ENCODE measurements at places on chromosomes 2 and 18. TPM values are rescaled to one million over a fixed set of nuclear protein-coding genes. Genes with fewer than 3 reads are reported as not detected.

- no peak for DNase-seq
These were observed 19.0 kb downstream of the CABYR start for GRCh38 chr18:24157855-24158254.

DNA sequence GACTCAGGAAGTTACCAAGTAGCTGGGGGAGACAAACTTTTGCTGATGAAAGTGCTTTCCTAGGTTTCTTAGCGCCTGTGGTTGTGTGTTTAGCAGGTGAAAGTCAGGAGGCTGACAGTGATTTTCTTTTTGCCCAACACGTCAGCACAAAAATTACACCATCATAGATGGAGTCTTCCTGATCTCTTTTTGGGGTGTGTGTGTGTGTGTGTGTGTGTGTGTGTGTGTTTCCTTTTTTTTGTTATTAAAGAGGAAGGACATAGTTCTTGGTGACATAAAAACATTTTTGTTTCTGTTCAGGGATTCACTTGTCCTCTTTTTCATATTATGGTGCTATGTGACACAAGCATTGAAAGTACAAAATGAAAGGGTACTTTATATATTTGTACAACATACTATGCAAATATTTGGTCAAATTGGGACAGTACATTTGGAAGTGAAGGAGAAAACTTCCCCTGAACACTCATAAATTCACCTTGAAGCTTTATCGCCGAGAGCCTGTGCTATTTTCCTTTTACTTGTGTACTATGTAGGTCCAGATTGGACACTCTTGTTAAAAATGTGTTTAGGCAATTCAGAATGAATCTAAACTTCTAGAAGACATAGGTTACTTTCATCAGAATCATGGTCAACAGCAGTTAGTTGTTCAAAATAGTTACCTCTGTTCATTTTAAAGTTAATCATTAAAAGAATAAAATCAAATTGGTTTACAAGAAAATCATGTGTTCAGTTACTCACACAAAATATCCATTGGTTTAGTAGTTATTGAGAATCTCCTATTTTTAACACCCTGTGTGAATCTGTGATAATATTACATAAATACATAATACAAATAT is 491.9 kb downstream of the IRS1 start:
- no peak for DNase-seq

DNA sequence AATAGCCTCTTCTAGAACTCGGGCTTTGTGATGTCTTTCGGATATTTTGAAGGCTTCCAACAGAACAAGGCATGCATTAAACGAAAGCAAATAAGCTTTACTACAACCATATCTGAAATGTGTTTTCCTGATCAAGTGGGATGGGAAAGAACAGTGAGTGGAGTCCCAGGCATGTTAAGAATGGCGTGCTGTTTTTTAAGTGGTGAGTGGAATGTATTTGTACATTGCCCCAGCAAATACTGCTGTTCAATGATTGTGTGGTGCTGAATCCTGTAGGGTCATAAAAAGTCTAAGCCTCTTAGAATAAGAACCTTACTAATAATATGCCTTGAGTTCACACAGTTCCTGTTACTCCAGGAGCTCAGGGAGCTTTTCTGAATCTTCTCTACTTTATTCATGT is 52.5 kb downstream of the POMC start:
- DNase-seq: no peak

DNA sequence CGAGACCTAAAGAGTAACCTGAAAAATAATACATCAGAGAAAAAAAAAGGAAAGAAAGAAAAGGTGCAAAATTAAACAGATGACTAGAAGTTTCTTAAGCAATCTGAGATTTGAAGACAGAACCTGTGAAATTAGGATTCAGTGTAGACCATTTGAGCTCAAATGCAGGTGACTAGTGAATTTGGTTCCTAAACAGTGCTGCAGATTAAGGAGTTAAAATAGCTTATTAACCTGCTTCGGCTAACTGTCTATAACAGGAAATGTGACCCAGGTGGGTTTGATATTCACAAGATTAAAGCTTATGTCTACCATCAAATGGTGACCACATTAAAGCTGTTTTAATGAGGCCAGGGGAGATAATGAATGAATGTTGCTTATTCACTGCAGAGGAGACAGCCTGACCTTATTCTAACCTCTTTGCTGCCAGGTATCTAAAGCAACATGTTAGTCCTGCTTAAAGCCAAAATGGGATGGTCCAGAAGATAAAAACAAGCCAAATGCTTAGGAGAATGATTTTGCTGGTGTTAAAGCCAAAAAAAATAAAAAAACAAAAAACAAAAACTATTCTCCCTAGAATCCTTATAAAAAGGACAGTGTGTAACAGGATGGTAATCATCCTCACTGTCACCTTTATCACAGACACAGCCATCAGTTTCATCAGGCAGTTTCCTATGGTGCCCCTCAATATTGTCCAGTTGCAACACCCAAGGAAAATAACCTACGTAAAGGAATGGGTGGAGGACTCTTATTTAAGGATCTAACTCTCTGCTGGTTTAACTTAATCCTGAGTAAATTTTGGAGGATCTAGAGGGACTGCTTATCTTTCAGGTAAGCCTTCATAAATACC is 769.0 kb upstream of the ZEB2 start:
- DNase-seq: no peak

DNA sequence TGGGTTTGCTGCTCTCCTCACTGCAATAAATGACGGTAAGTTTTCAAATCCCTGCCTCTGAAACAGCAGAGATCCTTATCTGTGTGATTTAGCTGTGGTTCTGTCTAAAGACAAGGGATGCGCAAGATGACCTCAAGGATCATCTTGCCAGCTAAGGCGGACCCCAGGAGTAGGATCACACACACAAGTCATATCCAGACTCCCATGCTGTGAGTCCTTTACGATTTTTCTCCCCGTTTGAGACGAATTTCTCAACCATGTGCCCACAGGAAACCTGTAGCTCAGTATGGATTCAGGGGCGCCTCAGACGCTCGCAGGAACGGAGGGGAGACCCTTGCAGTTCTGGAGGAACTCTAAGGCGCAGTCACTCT is 11.1 kb upstream of the DCTN1 start:
- DNase-seq: peak; percentile 75

- no peak for DNase-seq
These were observed 28.8 kb downstream of the TUBB6 start for GRCh38 chr18:12336887-12337286.

DNA sequence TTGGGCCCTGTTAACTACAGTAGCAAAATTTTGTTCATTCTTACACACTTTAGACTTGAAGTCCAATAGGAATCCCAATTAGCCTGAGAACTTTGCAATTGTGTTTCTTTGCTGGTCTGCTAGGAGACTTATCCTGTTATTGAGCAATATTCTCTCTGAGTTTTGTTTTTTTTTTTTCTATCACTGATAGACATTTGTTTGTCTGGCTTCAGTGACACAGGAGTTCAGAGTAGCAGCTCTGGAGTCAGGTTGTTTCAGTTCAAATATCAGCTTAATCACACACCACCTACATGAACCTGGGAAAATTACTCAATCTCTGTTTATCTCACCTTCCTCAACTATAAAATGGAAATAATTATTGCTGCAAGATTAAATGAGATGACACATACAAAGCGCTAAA is 360.2 kb upstream of the POU3F3 start:
- no peak for DNase-seq

DNA sequence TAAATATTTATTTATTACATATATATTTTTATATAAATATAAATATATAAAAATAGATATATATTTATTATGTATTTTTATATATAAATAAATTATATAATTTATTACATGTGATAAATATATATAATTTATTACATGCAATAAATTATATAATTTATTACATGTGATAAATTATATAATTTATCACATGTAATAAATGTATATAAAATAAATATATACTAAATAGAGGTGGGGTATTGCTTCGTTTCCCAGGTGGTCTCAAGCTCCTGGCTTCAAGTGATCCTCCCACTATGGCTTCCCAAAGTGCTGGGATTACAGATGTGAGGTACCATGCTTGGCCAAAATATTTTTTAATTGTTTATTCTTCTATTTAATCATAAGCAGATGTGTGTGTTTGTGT is 3.6 kb upstream of the G6PC2 start:
- no peak for DNase-seq

- peak; percentile 79 for DNase-seq
These were observed 13.2 kb upstream of the SS18 start for GRCh38 chr18:26103579-26103978.

DNA sequence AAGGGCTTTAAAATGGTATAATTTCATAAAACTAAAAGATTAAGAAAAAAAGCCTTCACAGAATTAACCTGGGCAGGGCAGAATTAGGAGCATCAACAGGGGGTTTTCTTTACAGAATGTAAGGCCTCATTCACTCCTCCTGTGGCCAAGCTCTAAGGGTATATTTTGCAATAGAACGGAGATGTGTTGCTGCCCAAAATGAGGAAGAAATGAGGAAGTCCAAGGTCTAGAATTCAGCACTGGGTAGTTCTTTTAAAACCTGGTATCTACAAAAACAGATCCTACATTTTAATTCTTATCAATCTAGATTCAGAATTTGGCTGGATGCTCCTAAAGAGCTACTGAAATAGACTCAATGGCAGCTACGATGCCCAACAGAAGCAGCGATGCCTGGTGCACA is 101.8 kb downstream of the AKAIN1 start:
- no peak for DNase-seq

Gene IL36G
- not detected for total RNA-seq

Gene ARHGEF4
- total RNA-seq: not detected

Gene EEF1B2
- 786 TPM for total RNA-seq
